Fibroblast of skin of right quadriceps (primary cell): ENCODE measurements at places on chromosomes 3 and 15.
A peak's percentile ranks its signal among the peaks of the same experiment; 100 is the strongest.

DNA sequence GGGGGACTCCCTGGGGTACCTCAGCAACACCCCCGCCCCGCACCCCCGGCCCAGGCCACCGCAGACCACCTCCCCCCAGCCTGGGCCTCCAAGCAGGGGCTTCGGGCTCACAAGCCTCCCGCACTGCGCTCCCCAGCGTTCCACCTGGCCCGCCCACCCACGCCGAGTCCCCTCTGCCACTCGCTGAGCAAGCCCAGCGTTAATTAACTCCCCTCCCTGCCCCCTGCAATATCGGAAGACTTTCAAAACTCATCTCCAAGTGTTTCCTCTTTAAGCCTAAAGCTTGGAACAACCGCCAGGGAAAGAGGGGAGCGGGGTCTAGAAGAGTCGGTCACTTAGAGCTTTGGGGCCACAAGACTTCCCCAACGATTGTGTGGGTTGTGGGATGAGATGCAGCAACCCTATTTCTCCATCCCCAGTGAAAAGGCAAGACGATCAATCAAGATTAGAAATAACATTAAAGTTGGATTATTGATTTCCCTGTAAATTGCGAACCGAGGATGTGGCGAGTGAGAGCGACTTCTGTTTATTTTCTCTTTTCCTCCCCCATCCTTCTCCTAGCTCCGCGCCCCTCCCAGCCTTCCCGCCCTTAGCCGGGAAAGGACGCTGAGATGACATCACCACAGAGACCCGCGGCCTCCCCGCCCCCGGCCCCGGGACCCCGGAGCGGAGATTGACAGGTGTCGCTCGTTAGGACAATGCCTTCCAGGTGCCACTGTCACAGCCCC, 30.2 kb downstream of the NR2F2 start:
- no peak for DNase-seq

GRCh38 chr3:115960799-115961198, 337.5 kb downstream of the GAP43 start:
- DNase-seq, result no peak

DNA sequence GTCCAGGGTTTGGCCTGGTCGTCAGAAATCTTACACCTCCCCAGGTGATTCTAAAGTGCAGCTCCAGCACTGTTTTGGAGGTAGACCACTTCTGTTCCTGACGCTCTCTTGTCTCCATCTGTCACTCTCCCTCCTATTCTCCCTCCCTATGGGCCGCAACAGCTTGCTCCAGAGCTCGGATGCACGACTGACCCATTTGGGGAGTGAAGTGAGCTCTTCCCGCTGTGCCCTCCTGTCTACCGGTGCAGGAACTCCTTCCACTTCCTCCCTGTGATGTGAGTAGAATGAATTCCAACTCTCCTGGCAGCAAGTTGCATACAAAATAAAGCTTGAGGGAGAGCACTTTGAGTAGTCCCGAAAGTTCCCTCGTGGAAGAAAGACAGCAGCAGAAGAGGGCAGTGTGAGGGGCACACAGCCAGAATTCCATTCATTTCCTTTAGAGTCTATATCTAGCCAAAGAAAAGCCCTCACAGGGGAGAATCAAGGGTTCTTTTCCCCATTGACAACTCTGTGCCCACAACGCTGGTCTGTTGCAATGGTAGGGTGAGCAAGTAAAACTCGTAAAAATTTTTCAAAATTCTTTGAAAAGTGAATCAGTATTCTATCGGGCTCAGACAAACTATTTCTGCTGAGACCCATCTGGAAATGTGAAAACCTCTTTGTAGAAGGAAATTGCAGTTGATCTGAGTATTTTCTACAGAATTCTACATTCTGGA, 39.9 kb upstream of the BDH1 start:
- no peak for DNase-seq

GRCh38 chr3:120098710-120099109, 4.5 kb upstream of the GSK3B start:
- no peak for DNase-seq

- no peak for DNase-seq
These were observed 97.1 kb upstream of the SNRPA1 start for GRCh38 chr15:101391981-101392640.

DNA sequence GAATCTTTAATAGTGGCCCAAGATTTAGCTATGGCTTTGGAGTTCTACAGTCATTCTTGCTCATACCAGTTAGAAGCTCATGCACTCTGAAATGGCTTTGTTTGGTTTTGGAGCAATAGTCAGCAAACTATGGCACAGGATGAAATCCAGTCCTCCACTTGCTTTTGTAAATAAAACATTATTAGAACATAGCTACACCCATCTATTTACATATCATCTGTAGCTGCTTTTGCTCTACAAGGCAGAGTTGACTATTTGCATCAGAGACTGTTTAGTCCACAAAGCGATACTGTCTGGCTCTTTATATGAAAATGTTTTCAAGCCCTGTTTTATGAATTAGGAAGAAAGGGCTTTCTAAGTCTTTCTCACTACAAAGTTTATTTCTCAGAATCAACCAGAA, 716.9 kb downstream of the AGBL1 start:
- DNase-seq, result no peak

GRCh38 chr15:78075490-78076230, 1.9 kb downstream of the TBC1D2B start:
- DNase-seq, result peak; percentile 91

DNA sequence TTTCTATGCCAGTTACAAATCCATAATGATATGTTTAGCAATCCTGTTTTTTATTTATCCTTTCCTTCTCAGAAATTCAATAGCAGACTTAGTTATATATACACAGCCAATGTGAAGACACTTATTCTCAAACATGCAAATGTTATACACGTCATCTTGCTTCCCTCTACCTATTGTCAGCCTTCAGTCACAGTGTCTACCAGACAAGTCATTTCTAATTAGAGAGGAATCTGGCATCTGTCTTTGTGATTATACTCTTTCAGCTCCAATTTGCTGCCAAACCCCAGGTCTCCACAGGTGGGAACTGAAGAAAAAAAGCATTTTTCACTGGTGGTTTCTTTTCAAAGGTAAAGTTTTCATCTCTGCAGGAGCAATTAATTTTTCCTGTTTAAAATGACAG, 793.1 kb downstream of the AGBL1 start:
- DNase-seq, result no peak

- DNase-seq, result no peak
These were observed 303.2 kb downstream of the TIGIT start for GRCh38 chr3:114597012-114597411.

DNA sequence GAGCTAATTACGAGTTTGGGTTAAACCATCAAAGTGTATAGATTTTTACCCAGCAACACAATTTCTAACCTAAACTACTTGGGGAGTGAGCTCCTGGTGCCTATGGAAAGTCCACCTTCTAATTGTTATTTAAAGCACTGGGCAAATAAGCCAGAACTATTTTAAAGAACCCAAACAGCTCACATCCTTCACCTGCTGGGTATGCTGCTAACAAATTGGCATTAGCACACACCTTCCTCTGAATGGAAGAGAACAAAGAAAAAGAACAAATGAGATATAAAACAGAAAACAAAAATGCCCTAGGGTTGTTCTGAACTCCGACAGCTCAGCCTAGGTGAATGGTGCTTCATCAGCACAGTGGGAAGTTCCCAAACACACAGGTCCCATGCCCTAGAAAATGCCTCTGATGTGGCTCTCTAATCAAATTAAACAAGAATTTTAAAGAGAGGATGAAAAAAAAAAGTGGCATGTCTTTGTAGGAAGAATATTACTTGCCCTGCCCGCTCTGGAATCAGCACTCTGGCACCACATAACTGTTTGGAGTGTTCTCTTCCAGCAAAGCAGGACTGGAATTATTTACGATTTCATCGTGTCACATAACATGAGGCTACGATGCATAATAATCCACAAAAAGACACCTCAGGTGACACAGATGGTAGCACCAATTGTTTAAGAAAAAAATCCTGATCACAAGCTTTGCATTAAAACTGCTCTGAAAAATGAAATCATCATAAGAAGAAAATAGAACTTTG, 334.4 kb downstream of the GBE1 start:
- DNase-seq, result no peak
